Karpas-422 (cell line): ENCODE measurements at places on chromosomes 1 and 21. TPM values are rescaled to one million over a fixed set of nuclear protein-coding genes. Genes with fewer than 3 reads are reported as not detected.

- no peaks in the 10 kb centered on the region for H3K36me3 ChIP-seq
- H3K4me3 ChIP-seq: no peak overlapping the region
- peaks cover 12% of the 10 kb centered on the region for H3K4me1 ChIP-seq
Observed at GRCh38 chr1:222454782-222455181, 93.1 kb downstream of the HHIPL2 start.

DNA sequence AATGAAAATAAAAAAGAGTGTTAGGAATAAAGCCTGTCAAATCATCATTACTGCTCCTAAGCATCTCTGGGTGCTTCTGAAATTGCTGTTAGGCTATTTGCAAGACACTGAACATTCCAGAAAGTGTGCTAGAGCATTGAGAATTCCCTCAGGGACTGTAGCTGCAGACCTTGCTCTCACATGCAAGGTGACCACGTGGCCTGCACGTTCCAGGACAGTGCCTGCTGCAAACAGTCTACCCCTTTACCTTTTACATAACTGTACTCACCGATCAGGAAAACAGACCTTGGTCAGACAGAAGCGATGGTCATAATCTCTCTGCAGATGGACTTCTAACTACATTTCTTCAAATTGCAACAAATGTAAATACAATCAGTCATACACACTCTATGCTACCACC is 164.5 kb downstream of the PSMG1 start:
- H3K4me1 ChIP-seq: peaks cover 12% of the 10 kb centered on the region
- no peak overlapping the region for H3K4me3 ChIP-seq
- no peaks in the 10 kb centered on the region for H3K36me3 ChIP-seq

Gene ACOT11
- total RNA-seq: not detected in 2 replicates

- no peak overlapping the region for H3K4me3 ChIP-seq
- H3K36me3 ChIP-seq: no peaks in the 10 kb centered on the region
- H3K27ac ChIP-seq: no peak overlapping the region
- no peak for DNase-seq
Observed at GRCh38 chr1:78283691-78284090, 207.1 kb upstream of the PTGFR start.

Gene ILDR2
- 8.0 and 30.7 TPM in 2 replicates for total RNA-seq
